ENCODE measurements at places on chromosomes 7 and 10.

GRCh38 chr7:87316846-87317552 lies 28.5 kb upstream of the CROT start:
- no peak for DNase-seq

DNA sequence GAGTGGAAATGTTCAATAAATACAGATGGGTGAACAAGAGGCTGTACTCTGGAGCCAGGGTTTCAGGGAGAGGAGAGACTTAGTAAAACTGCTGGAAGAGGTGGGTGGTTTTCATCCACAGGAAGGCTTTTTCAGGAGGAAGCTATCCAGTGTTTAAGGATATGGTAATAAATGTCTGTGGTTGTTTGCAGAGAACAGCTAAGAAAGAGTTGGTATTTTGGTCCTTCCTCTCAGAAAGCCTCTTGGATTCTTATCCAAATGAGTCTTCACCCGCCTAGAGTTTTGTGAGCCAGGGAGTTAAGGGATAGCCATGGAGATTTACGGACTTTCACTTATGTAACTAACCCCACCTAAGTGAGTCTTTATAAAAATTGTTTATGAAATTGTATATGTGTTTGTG lies 95.7 kb downstream of the GNAI1 start:
- no peak for DNase-seq

- no peak for DNase-seq
Measured at GRCh38 chr7:128922496-128923410, 12.2 kb upstream of the KCP start.

- DNase-seq: no peak
Measured at GRCh38 chr10:110005719-110006118, 2.1 kb upstream of the ADD3 start.

DNA sequence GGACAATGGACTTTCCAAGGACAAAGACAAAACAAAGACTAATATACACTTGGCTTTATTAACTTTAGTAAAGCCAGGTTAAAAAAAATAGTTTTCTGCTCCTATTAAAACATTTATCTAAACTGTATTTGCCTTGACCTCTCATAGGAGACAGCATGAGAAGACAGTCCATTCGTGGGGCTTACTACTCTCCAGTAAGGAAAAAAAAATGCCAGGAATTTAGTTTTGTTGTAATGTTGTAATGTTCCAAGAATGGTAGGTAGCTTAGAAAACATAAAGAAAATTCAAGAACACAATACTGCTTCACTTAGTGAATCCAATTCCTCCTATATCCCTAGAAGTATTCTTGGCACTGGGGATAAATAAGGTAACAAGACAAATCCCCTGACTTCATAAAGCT lies 81.7 kb downstream of the KMT2C start:
- no peak for DNase-seq

DNA sequence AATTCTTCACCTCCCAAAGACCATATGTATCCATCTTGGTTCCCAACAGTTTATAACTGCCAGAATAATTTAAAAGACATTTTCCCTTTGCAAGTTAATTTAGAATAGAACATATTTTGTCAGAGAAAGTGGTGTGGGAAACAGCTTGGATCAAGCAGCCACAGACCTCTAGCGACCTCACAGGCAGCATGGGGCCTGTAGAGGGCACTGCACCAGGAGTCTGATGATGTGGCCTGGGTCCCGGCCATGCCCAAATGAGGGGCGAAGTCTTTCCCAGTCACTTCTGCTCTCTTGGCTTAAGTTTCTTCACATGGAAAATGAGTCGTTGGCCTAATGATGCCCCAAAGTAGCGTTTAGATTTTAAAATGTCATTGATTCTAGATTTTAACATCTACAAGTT lies 243.2 kb downstream of the SDK1 start:
- DNase-seq: no peak

GRCh38 chr10:129854796-129855705 lies 109.0 kb downstream of the EBF3 start:
- DNase-seq: no peak

- DNase-seq: no peak
Measured at GRCh38 chr7:92656121-92656520, 65.9 kb upstream of the FAM133B start.

- DNase-seq: no peak
Measured at GRCh38 chr7:155516466-155516865, 29.9 kb downstream of the CNPY1 start.

GRCh38 chr10:860519-860918 lies 71.0 kb downstream of the LARP4B start:
- no peak for DNase-seq

- DNase-seq: no peak
Measured at GRCh38 chr7:142445019-142445686, 187.3 kb upstream of the PRSS58 start.

GRCh38 chr7:13849163-13849892 lies 140.1 kb downstream of the ETV1 start:
- no peak for DNase-seq

- no peak for DNase-seq
Measured at GRCh38 chr7:101900103-101900502, 82.7 kb downstream of the CUX1 start.

- DNase-seq: no peak
Measured at GRCh38 chr10:3046981-3047547, 20.3 kb upstream of the PFKP start.

DNA sequence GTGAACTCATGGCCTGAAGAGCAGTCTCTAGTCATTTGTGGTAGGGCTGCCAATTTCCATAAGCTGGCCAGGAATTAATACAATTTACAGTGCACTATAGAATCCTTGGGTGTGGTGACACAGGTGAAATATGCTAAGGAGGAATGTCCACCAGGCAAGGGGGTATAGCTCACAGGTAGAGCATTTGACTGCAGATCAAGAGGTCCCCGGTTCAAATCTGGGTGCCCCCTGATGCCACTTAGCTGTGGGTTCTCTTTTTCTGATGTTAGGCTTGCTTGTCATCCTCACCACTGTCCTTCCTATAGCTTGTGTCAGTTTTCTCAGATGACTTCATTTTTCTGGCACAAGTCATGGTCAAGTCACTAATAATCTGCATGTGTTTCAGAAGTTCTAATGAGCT lies 108.7 kb downstream of the ZNF467 start:
- DNase-seq: no peak

DNA sequence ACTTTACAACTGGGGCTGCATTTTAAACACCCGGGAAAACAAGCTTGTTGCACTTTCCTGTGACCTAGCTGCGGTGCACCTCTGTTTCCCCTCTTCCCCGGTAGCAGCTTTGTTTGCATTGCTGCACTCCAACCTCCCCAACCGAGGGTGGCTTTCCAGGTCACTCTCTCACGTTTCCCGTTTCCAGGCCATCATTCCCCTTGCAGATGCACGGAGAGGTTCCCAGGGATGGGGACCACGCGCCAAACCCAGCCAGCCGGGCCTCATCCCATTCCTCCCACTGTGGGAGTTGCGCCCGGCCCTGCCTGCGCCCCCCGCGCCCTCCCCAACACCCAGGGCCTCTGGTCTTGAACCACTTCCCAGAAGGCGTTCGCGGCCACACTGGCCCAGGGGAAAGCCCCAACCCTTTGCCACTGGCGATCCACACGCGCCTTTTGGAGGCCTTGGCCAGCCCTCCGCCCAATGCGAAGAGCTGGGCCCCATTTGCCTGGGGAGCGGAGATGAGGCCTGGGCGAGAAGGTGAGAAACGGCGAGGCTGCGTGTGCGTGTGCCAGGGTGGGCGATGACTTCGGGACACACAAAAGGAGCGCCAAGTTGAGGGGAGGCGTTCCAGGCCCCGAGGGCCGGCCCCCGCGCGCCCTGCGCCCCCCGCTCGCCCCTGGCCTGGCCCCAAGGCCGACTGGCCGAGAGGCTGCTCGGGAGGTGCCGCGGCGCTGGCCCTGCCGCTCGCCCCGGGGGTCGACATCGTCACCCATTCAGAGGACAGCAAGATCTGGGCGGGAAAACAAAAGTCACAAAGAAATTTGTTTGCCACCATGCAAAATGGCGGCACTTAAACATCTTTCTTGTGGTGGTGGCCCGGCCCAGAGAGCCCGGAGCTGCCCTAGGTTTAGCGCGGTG lies 15.9 kb downstream of the SKIDA1 start:
- DNase-seq: no peak

- DNase-seq: no peak
Measured at GRCh38 chr7:96747418-96747940, 37.8 kb upstream of the SEM1 start.

- DNase-seq: no peak
Measured at GRCh38 chr7:157431951-157432540, 95.2 kb downstream of the DNAJB6 start.

GRCh38 chr10:128870830-128871597 lies 596.0 kb upstream of the MGMT start:
- DNase-seq: no peak

- no peak for DNase-seq
Measured at GRCh38 chr7:100673942-100674410, 436 bp downstream of the GNB2 start.

GRCh38 chr10:97531401-97531986 lies 32.8 kb downstream of the UBTD1 start:
- DNase-seq: no peak

DNA sequence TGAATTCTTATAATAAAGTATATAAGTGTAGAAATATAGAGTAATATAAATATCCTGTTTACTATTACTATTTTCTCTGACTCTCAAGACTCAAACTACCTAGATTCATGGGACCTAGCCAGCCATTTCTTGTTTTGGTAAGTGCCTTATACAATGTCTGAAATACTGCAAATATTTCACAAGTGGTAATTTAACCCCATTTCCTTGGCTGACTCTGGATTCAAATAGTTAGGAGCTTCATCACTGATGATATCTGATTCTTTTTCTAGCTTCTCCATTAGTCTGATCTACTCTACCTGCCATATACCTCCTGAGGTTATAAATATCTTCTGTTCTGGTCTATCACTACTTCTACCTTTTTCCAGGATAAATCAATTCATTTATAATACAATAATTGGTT lies 6.4 kb upstream of the RALA start:
- DNase-seq: no peak

GRCh38 chr7:142847353-142847752 lies 7.5 kb upstream of the EPHB6 start:
- no peak for DNase-seq

DNA sequence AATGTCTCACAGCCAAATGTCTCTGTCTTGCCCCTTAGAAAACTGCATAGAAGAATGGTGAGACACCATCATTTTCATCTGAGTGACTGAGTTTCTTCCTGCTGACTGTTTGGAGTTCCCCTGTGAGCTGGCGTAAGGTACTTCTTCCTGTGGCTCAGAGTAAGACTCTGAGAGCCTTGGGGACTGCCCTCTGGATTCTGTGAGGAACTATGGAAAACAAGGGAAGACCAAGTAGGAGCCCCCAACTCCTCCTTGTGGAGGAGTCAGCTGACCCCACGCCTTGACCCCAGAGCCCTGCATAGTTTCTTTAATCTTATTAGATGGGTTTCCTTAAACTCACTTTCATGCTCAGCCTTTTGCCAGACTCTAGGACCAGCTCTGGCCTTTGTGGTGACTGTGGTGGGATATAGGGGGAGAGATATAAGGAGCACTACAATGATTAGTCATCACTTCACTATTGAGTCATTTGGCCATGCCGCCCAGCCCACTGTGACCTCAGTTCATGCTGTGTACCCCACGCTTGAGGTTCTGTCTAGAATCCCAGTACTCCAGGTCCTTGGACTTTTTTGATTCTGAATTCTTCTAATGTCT lies 51.8 kb upstream of the FAM133B start:
- DNase-seq: no peak

DNA sequence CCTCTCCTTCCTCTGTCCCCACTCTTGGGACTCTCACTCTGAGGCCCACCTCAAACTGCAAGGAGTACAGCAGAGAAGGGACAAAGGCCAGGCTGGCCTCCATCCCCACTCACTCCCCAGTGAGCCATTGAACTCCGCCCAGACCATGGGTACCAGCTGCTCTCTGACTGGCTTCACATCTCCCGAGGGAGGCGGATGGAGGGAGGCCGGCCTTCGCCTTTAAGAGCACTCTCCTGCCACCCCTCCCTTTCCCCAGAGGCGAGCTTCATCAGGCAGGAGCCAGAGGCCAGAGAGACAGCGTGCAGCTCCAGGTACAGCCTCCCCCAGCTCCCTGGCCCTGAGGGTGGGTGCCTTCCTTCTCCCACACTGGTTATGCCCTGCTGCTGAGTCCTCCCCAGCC lies 1.8 kb upstream of the LDB3 start:
- DNase-seq: no peak

DNA sequence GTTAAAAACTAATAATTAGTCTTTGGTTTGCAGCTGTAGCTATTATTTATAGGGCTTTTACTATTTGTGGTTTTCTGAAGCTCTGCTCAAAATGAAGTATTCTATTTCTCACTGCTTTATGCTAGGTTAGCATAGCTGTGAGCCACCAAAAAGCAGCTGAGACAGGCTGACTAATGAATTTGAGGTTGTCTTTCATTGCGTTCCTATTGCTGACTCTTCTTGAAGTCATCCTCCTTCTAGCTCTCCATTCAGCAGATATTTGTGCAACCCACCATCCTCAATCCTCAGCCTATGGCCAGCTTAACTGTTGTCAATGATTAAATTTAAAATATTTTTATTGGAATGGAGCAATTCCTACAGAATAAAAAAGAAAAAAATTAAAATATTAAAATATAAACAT lies 2.1 kb upstream of the RALA start:
- DNase-seq: no peak

DNA sequence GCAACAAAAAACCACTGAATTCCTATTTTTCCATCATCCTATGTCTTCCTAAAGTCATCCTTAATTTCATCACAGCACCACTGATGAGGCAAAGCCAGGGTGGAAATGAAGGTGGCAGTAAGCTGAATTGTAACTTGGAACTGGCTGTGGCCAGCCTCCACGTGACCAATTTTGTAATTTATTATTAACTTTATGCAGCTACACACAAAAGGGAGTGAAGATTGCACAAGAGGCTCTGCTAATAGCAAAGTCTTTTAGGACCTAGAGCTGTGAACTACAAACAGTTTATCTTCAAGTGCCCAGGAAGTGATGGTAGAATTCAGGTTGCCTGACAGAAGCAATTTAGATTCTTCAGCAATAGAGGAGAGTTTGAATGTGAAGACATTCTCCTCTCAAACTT lies 176.4 kb downstream of the CCDC71L start:
- no peak for DNase-seq

GRCh38 chr10:3980144-3980543 lies 195.1 kb upstream of the KLF6 start:
- no peak for DNase-seq

GRCh38 chr7:144436500-144436899 lies 33.0 kb upstream of the NOBOX start:
- no peak for DNase-seq

- no peak for DNase-seq
Measured at GRCh38 chr7:151314401-151314800, 27.2 kb upstream of the NUB1 start.

GRCh38 chr10:6843481-6843881 lies 263.4 kb upstream of the PRKCQ start:
- no peak for DNase-seq
